Caki2 (cell line): ENCODE measurements at places on chromosomes 7 and 10.

GRCh38 chr7:106285855-106286492 lies 1.2 kb upstream of the NAMPT start:
- DNase-seq: peak; percentile 14

DNA sequence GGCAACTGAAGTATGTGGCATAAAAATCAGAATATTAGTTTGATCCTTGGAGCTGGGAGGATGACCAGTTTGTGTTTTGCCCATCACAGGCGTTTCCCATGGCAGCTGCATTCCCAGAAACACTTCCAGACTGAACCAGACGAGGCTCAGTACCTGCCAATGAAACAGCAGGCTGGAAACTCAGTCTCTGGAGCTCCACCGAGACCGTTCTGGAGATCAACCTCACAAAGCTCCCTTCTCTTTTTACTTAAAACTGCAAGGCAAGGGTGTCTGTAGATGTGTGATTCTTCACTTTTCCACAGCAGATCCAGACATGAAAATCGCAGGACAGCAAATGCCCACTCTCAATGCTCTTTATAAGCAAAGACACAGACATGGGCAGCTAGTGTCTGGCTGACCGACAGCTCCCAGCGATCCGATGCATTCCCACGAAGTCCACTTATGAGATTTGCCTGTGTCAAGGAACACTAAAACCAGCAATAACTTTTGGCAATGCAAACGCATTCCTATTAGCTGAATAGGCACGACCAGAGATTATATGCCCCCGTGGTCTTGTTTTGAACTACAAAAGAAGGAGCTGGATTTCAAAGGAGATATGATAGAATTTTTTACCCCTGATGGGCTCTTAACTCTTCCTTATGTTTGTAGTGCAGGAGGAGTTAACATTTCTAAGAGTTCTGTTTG lies 72.6 kb downstream of the ADAM12 start:
- no peak for DNase-seq

DNA sequence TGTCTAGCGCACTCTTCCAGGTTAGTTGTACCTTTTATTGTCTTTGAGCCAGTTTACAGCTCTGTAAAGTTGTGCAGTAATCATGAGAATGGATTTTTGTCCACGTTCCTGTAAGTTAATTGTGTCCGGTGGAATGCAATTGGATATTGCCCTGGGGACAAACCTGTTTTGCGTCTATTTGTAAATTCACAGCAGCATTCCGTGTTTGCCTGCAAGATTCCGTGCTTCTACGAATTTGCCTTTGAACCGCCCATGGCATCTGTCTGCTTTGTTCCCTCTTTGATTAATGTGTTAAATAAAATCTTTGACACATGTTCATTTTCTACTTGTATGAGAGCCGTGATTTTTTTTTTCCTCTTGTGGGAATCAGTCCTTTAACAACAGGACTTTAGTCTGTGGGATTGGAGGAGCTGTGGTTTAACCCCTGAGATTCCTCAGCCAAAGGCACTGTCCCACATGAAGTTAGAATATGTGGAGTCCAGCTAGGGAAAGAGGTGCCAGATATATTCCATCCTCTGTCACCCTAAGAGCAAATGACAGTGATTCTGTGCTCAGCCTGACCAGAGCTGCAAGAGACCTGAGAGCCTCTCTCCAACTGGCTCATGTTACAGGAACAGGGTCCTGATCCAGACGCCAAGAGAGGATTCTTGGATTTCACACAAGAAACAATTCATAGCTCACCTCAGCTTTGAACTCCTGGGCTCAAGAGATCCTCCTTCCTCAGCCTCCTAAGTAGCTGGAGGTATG lies 126.3 kb downstream of the COL26A1 start:
- DNase-seq: no peak

DNA sequence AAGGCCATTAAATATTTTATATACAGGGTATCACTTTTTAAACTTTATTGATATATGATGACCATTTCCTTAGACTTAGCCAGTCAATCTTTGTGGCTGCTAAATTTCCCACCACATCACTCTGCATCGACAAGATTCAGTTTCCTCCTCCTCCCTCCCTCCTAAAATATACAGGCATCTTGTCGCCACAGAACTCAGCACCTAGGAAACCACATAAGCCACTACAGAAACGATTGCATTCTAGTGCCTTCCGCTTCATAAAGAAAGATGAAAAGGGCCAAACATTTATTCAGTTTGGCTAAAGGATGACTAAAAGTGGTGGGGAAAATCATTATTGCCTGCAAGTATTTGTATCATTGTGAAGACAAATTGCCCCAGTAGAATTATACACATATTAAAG lies 30.7 kb downstream of the ERCC6 start:
- DNase-seq: no peak

DNA sequence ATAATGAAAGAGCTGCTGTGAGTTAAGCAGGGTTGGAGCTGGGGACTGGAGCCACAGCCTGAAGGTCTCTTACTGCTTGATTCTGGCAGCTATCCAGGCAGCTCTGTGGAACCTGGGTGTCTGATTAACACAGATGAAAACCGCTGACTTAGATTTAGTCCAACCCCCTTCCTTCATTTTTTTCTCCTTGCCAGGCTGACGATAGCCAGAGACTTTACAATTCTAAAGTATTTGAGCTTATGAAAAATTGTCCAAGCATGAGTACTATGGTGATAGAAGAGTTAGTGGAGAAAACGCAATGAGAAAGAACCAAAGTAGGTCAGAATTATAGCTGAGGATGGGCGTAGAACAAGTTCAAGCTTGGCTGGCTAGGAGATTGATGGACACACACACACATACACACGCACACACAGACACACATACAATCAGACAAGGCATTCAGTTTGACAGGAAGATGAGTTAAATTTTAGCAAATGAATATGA lies 13.5 kb upstream of the GPR85 start:
- DNase-seq: peak; percentile 61

DNA sequence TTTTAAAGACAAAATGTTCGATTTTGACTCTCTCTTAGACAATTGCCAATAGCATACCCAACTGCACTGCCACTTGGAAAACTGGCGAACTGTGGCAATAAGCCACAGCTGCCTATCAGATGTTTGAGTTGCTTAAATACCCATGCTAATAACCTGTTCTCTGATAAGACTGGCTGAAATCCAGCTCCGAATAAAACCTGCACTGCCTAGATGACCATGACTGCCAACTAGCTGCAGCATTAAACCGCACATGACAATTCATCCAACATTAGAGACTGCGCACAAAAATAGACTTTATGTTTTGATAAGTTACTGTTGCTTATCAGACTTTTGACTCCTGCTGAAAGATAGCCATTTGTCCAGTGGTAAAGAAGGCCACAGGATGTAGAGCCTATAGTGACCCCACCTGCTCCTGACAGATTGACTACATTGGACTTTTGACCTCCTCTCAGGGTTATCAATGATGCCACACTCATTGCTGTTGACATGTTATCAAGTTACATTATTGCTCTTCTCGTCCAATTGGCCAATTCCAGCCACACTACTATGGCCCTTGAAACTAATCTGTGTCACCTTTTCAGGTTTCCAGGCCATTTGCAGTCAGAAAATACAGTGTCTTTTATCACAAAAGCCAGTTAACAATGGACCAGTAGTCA lies 299.0 kb downstream of the HGF start:
- no peak for DNase-seq

- DNase-seq: no peak
These were observed 12.0 kb downstream of the GET4 start for GRCh38 chr7:888081-889024.

- DNase-seq: no peak
These were observed 287.2 kb downstream of the GFRA1 start for GRCh38 chr10:115985786-115986185.

DNA sequence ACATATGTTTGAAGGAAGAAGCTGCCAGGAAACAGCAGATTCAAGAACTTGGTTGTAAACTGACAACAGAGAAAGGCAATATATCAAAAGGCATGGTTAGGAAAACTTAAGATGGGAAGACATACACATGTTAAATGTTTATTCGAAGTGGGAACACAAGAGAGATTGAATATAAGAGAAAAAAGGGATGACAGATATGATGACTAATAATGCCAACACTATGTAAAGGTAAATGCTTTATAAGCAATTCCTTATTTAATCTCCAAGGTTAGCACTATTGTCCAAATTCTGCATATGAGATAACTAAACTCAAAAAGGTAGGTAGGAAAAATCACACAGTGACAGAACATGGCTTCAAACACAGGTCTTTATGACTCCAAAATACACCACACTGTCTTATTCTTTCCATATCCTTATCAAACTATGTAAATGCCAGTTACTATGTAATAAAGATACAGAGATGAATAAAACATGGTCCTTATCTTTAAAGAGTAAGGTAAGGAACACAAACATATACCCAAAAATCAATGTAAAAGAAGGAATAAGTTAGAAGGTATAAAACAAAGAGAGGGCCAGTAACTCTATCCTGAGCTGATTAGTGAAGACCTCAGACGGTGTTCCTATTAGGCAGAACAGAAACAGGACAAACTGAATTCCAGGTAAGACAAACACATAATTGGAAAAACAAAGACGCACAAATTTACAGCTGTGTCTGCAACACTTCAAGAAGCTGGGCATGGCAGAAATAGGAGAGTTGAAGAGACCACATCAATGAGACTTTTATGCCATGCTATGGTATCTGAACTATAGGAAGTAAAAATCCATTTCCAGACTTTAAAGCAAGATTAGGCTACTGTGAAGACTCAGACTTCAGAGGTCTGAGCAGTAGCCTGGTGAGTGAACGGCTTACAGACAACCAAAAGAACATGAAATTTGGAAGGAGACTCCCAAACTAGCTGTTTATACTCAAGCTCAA lies 56.1 kb downstream of the ABI1 start:
- DNase-seq: no peak

DNA sequence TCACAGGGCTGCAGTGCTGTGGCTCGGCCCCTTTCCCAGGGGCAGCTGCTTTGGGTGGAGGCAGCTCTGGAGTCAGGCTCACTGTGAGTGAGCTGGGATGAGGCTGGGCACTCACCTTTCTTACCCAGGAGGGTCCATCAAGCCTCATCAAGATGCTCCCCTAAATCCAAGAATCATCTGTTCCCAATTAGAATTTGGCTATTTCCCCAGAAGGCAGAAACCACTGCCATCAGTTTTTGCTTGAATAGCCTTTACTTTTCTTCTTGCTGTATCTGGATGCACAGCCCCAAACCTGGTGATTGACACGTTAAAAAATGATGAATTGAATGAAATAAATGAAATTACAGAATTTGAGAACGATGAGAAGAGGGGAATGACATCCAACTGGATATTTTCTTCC lies 74.3 kb upstream of the LYZL1 start:
- no peak for DNase-seq

DNA sequence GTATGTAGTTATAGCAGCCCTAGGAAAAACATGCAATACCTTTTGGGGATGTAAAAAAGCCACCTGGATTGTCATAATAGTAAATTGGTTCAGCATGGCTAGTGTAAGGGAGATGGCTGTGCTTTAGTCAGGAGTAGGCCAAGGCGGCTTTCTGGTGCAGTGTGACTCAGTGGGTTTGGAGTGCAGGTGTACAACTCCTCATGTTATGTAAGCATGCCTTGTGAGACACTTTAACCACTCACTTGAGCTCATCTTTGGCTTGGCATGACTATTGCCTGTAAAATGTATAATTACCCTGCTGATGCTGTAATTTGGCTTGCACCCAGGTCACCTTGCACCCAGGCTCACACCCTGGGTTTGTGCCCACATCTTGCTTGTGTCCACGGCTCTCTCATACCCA lies 239.2 kb upstream of the GLI3 start:
- no peak for DNase-seq

GRCh38 chr7:4951903-4952636 lies 6.9 kb downstream of the MMD2 start:
- DNase-seq: peak; percentile 33

DNA sequence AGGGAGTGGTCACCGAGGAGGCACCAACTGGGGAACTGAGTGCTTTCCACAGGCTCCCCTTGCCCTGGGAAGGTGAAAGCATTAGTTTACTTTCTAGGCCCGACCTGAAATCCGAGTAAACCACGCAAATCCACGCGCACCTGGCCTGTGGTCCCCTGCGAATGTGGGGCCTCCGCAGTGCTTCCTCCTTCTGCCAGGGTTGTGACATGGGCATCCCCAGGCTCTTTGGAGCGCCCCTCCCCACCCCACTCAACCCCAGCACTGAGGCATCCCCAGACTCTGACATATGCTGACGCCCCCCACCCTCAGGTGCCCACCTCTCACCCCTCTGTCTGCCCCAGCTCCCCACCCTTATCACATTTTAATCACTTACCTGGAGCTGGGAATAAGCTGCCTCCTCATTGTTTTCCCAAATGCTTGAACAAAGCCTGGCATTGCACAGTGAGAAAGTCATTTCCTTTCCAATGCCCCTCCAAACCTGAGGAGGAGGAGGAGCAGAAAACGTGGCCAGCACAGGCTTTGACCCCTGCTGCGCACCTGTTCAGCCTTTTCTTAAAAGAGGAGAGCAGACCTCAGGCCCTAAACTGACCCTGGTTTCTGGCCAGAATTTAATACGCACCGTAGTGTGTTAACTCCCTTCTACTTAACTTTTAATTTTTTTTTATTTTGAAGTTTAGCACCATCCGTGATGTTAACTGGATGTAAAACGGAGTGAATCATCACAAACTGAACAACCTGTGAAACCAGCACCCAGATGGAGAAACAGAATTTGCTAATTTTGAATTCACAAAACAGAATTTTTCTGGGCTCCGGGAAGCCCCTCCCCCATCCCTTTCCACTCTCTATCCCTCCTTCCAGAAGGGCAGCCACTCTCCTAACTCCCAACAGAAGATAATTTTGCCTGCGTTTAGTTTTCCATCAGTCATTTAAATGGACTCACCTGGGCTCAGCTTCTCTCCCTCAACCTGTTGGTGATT lies 129.4 kb downstream of the WDR11 start:
- DNase-seq: no peak

DNA sequence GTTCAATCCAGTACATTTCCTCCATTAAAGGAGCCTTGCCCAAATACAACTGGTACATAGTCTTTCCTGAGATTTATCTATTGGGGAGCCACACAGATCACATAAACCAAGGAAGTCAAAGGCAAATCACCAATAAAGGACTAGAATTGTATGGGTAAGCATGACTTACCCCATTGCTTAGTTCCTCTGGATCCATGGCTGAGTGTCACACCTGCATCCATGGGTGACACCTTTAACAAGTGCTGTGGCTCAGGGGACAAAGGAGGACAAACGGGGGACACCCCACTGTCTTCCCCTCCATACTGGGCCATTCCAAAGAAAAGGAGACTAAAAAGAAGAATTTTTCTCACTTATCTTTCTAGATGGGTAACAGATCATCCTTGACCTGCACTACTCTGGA lies 30.4 kb downstream of the ZNF92 start:
- DNase-seq: peak; percentile 11

DNA sequence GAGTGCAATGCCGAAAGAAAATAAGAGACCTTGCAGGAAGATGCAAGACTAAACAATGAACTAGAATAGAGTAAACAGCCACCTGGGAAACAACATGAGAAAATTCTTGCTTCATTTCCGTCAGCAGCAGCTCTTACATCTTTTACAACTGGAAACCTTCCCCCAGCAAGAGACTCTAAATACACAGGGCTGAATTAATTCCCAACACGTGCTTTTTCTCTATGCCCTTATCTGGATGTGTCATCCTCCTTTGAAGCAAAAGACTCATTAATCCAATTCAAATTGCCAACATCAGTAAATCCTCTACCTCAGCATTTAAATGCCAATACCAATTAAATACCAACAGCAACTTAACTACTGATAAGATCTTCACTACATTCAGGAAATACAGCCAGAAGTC lies 99.0 kb upstream of the PDE1C start:
- no peak for DNase-seq
